HFFc6 (cell line): ENCODE measurements at places on chromosomes 12 and 14. TPM values are rescaled to one million over a fixed set of nuclear protein-coding genes. Genes with fewer than 3 reads are reported as not detected.
A peak's percentile ranks its signal among the peaks of the same experiment; 100 is the strongest.

DNA sequence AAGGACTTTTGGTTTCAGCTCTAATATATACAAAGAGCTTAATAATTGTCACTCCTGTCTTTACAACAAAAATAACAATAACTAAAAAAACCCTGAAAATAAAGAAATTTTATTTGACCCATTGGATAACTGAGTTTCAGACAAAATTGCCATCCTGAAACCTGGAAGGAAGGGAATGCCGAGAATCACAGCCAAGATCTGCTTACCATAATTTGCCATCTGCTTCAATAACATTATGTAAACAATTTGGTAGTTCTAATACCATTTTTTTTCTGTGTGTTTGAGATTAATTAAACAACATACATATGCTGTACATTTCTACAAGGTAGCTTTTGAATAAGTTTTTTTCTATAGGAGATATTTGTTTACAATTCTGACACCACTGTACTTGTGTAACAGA, 596.3 kb upstream of the MGAT4C start:
- H3K36me3 ChIP-seq, result no peaks in the 10 kb centered on the region
- no peak for DNase-seq
- H3K27ac ChIP-seq, result no peak overlapping the region
- H3K4me1 ChIP-seq, result no peaks in the 10 kb centered on the region

- no peaks in the 10 kb centered on the region for H3K36me3 ChIP-seq
- no peak overlapping the region for H3K4me3 ChIP-seq
- no peak overlapping the region for H3K27ac ChIP-seq
- H3K27me3 ChIP-seq, result no peaks in the 10 kb centered on the region
- peaks cover 4% of the 10 kb centered on the region for H3K4me1 ChIP-seq
Measured at GRCh38 chr12:122028165-122028904, 6.7 kb downstream of the BCL7A start.

- no peaks in the 10 kb centered on the region for H3K27me3 ChIP-seq
- H3K4me3 ChIP-seq, result no peak overlapping the region
- no peaks in the 10 kb centered on the region for H3K4me1 ChIP-seq
Measured at GRCh38 chr12:81378601-81379285, 300.9 kb downstream of the ACSS3 start.

- DNase-seq, result no peak
- peaks cover 12% of the 10 kb centered on the region for H3K4me1 ChIP-seq
- no peaks in the 10 kb centered on the region for H3K36me3 ChIP-seq
- H3K4me3 ChIP-seq, result no peak overlapping the region
Measured at GRCh38 chr14:90698379-90698869, 117.8 kb downstream of the TTC7B start.

GRCh38 chr12:86959766-86960458, 703.7 kb upstream of the MGAT4C start:
- no peaks in the 10 kb centered on the region; the same call in 1 of the 2 replicates for H3K27me3 ChIP-seq
- no peak overlapping the region for H3K4me3 ChIP-seq
- H3K36me3 ChIP-seq, result no peaks in the 10 kb centered on the region
- DNase-seq, result no peak
- no peak overlapping the region for H3K27ac ChIP-seq
- no peaks in the 10 kb centered on the region for H3K4me1 ChIP-seq

DNA sequence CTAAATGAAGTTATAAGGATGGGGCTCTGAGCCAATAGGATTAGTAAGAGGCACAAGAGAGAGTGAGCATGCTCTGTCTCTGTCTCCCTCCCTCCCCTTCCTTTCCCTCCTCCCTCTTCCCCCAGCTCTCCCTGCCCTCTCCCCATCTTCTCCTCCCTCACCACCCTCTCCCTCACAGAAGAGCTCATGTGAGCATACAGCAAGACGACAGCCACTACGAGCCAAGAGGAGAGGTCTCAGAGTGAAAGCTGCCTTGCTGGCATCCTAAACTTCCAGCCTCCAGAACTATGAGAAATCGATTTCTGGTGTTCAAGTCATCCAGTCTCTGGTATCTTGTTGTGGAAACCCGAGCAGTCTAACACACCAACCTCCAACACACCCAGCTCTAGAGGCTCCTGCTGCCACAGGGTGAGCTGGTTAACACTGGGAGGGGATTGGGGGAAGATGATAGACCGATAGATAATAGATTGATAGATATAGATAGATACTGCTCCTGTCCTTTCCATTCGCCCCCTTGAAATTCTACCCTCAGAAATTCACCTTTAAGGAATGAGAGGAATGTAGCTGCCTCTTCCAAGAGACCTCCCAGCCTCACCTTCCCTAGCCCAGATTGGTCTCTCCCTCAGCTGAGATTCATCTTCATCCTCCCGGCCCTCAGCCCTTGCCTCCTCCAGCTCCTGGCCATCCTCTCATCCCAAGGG, 25.8 kb upstream of the ACTN1 start:
- peaks cover 28% of the 10 kb centered on the region for H3K4me1 ChIP-seq
- no peaks in the 10 kb centered on the region for H3K36me3 ChIP-seq
- peak overlapping the region; percentile 30 for H3K4me3 ChIP-seq
- H3K27ac ChIP-seq, result peak overlapping the region; percentile 79
- H3K27me3 ChIP-seq, result peaks cover 2% of the 10 kb centered on the region; the same call in 1 of the 2 replicates

DNA sequence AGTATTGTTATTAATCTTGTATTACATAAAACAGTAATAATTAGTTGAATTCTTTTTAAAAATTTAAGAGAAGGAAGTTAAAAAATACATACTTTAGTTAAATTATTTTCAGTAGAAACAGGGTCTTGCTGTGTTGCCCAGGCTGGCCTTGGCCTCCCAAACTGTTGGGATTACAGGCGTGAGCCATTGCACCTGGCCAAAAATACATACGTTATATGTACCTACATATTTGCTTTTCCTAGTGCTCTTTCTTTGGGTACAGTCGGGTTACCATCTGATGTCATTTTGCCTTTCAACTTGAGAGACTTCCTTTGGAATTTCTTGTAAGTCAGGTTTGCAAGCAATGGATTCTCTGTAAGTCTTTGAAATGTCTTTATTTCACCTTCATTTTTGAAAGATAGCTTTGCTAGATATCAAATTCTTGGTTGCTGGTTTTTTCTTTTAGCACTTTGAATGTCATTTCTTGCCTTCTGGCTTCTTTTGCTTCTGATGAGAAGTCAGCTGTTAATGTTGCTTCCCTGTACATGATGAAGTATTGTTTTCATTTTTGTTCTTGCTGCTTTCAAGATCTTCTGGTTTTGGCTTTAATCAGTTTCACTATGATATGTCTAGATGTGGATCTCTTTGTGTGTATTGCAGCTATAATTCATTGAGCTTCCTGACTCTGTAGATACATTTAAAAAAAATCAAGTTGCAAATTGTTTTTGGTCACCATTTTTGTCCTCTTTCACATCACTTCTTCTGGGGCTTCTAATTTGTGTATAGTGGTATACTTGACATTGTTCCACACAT, 84.4 kb downstream of the SPATS2 start:
- no peak overlapping the region for H3K4me3 ChIP-seq
- H3K27me3 ChIP-seq, result no peaks in the 10 kb centered on the region
- peak overlapping the region; percentile 8; the same call in 1 of the 2 replicates for H3K27ac ChIP-seq
- H3K36me3 ChIP-seq, result peaks cover 8% of the 10 kb centered on the region; the same call in 1 of the 2 replicates
- no peak for DNase-seq
- H3K4me1 ChIP-seq, result peaks cover 12% of the 10 kb centered on the region; the same call in 1 of the 2 replicates

- no peak overlapping the region for H3K27ac ChIP-seq
- peaks cover 46% of the 10 kb centered on the region for H3K36me3 ChIP-seq
- H3K4me3 ChIP-seq, result no peak overlapping the region
- H3K27me3 ChIP-seq, result peaks cover 4% of the 10 kb centered on the region
- H3K4me1 ChIP-seq, result no peaks in the 10 kb centered on the region
Measured at GRCh38 chr12:7929083-7929792, 6.7 kb downstream of the SLC2A3 start.

- peaks cover 12% of the 10 kb centered on the region for H3K4me1 ChIP-seq
- no peaks in the 10 kb centered on the region for H3K36me3 ChIP-seq
- no peak for DNase-seq
- no peak overlapping the region for H3K4me3 ChIP-seq
- H3K27ac ChIP-seq, result no peak overlapping the region
Measured at GRCh38 chr12:82426081-82426480, 67.8 kb downstream of the METTL25 start.

DNA sequence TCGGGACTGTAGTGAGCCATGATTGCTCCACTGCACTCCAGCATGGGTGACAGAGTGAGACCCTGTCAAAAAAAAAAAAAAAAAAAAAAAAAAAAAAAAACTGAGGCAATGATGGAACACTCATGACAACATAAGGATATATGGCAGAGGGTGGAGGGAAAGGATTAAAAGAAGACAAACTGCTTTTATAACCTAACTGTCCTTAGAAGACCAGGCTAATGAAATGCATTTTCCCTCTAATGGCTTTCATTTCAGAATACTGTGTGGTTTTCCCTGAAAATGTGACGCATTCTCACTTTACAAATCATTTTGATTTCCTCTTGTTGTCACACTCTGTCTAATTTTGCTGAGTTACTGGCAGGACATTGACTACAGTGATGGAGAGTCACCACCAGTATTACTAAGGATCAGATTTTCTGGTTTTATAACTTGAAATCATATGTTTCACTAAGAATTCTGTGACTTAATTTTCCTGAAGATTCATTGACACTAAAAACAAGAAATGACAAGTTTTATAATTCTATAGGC, 137.6 kb upstream of the SSTR1 start:
- DNase-seq, result no peak
- H3K27ac ChIP-seq, result no peak overlapping the region
- H3K36me3 ChIP-seq, result no peaks in the 10 kb centered on the region
- peaks cover 14% of the 10 kb centered on the region for H3K4me1 ChIP-seq
- peaks cover 2% of the 10 kb centered on the region; the same call in 1 of the 2 replicates for H3K27me3 ChIP-seq

DNA sequence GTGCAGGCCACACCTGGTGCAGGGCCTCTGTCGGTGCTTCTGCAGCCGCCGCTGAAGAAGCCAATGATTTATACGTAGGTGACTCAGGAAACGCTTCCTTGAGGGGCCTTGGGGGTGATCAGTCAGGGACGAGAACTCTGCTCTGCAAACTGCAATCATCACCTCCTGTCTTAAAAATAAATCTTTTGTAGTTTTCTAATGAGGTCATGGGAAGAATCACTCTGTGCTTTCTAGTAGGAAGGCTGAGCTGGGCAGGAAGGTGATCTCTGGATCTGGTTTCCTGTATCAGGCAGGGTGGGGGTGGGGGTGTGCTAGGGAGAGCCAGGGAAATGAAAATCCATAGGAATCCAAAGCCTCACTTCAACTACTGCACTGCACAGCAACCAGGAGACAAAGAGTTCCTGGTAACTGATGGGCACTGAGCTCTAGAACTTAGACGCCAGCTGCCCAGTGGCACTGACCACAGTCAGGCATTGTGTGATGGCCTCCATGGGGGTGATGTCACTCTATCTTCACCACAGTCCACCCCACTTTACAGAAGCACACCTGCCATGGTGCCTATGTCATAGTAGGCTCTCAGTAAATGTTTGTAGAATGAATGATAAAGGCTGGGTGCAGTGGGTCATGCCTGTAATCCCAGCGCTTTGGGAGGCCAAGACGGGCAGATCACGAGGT, 292.4 kb upstream of the PWP1 start:
- H3K27me3 ChIP-seq, result peaks cover 4% of the 10 kb centered on the region
- DNase-seq, result no peak
- no peak overlapping the region for H3K4me3 ChIP-seq
- no peaks in the 10 kb centered on the region for H3K4me1 ChIP-seq
- H3K36me3 ChIP-seq, result no peaks in the 10 kb centered on the region

DNA sequence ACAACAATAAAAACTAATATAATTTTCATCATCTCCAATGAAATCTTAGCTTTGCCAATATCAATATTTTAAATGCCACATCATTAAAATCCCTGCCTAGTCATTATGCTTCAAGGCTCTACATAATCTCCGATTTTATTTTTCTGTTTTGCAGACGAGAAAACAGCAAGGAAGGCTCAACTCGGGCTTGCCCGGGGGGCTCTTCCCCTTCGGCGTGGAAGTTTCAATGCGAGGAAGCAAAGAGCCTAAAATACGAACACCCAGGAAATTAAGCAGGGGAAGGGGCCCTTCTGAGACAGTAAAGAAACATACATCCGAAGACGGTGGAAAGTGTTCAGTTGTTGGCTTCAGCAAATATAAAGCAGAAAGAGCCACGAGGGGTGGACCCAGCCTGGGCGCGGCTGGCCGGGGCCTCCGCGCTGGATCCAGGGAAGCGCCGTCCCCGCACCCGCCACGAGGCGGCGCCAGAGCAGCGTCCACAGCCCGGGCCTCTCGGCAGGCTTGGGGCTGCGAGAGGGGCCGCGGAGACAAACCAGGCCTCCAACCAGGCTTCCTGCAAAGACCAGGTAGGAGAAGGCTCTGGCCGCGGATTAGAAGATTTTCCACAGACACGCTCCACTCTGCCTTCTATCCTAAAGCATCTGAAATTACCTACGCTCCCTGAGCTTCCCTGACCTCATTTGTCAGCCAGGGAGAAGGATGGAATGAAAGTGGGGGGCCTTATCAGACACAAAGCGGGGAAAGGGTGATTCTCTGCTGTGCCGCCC, 77.2 kb downstream of the SERPINA3 start:
- no peak overlapping the region for H3K27ac ChIP-seq
- H3K4me1 ChIP-seq, result no peaks in the 10 kb centered on the region
- DNase-seq, result no peak
- H3K4me3 ChIP-seq, result no peak overlapping the region
- no peaks in the 10 kb centered on the region for H3K36me3 ChIP-seq

GRCh38 chr14:95895720-95896119, 19.1 kb downstream of the TUNAR start:
- H3K4me1 ChIP-seq, result peaks cover 31% of the 10 kb centered on the region
- no peak overlapping the region for H3K27ac ChIP-seq
- peaks cover 14% of the 10 kb centered on the region for H3K27me3 ChIP-seq
- no peak overlapping the region for H3K4me3 ChIP-seq

DNA sequence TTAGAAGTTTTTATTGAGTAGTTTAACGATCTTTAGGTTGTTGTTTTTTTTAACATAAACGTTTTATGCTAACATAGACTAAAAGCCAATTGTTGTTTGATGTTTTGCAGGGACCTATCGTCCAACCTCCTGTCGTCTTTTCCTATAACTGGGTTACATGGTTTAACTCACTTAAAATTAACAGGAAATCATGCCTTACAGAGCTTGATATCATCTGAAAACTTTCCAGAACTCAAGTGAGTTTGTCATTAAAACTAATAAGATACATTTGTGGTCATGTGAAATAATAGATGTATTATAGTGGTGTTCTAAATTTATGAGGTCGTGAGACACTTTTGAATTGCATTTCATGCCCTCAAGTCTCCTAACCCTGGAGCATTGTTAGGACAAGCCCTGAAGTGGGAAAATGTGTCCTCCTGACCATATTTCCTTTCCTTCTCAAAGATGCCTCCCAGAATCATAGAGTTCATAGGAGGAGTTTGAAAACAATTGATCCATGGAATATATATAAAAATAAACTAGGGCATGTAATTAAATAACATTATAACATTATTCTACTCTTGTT, 84.9 kb downstream of the ZFC3H1 start:
- H3K4me3 ChIP-seq, result no peak overlapping the region
- no peak overlapping the region for H3K27ac ChIP-seq
- peaks cover 16% of the 10 kb centered on the region for H3K4me1 ChIP-seq
- H3K36me3 ChIP-seq, result no peaks in the 10 kb centered on the region
- DNase-seq, result no peak

GRCh38 chr12:105745811-105746210, 392.9 kb downstream of the NUAK1 start:
- H3K27ac ChIP-seq, result no peak overlapping the region
- H3K27me3 ChIP-seq, result no peaks in the 10 kb centered on the region; the same call in 1 of the 2 replicates
- DNase-seq, result no peak
- no peaks in the 10 kb centered on the region for H3K36me3 ChIP-seq

The DDN gene
- total RNA-seq, result 0.19 to 0.32 TPM (median 0.24 TPM) in 3 replicates

The DBX2 gene
- not detected in 3 replicates for total RNA-seq

The TEAD4 gene
- 22.3 to 27.6 TPM (median 22.3 TPM) in 3 replicates for total RNA-seq

The ZCCHC8 gene
- total RNA-seq, result 9.7 and 10.9 TPM in 2 replicates

The TRAF3 gene
- 19.9 to 23.9 TPM (median 21.9 TPM) in 3 replicates for total RNA-seq

The CKAP4 gene
- total RNA-seq, result 555 to 616 TPM (median 568 TPM) in 3 replicates
